ENCODE measurements at places on chromosomes 12 and 14. TPM values are rescaled to one million over a fixed set of nuclear protein-coding genes. Genes with fewer than 3 reads are reported as not detected.

FSCB gene
- total RNA-seq, result not detected

VRTN gene
- total RNA-seq, result not detected

GRCh38 chr14:38536376-38537038 is 280.6 kb upstream of the CLEC14A start:
- no peak for DNase-seq

DNA sequence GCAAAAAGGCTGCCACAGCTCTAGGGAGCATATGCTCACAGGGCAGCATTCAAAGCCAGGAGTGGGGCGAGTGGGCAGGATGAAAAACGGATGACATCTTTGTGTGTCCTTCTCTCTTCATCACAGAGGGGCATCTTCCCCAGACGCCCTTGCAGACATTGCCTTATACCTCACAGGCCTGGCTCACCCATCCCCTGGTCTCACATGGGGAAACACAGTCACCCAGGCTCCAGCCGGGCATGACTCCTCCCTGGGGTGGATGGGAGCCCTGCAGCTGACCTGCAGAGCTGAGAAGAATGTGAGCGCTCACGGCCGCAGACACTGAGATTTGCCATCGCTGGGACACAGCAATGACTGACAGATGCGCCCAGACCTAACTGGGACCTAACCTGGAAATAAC is 7.2 kb upstream of the FBRSL1 start:
- DNase-seq, result no peak

DNA sequence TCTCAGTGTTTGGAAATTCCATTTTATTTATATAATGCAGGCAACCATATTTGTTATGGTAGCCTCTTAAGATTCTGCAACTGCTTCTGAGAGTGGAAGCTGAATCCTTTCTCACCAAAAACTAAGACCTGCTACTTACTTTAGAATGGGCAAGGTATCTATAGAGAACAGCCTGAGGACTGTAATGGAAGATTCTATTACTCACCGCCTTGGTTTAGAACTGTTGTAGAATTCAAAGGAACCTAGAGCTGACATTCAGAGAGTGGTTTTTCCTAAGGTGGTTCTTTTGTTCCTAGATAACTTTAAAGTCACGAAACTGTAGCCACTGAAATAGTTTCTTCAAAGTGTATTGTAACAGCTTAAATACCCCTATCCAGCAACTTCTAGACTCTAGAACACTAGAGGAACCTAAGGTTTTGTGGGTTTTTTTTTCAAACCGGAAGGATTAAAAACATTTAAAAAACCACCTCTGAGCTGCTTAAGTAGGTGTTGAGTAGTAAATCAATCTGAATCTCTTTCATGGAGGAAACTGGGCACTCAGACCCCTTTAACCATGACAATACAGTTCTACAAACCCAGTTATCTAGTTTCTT is 4.2 kb downstream of the TDP1 start:
- no peak for DNase-seq
